ENCODE measurements at places on chromosomes 4 and X. TPM values are rescaled to one million over a fixed set of nuclear protein-coding genes. Genes with fewer than 3 reads are reported as not detected.

DNA sequence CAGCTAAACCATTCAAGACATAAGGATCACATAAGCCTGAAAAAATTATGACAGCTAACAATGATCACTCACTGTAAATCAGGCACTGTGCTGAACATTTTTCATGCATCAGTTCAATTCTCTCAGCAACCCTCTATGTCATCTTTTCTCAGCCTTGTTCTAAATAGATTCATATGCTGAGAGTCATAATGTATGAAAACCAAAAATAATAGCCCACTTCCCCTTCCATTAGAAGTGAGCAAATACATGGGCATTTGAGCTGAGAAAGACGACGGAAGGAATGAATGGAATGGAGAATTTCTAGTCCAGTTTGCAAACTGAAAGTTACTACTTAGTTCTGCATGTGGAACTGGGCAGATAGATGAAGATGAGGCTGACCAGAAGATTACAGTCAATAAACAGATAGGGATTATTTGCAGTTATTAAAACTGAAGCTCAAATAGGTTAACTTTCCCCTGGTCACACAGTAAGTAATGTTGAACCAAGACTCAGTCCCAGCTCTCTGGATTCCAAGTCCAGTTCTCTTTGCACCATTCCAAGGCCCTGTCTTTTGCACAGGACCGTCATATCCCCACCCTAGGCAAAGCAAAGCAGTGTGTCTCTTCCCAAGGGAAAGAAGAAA lies 1.6 kb upstream of the SH3RF1 start:
- no peak for DNase-seq

DNA sequence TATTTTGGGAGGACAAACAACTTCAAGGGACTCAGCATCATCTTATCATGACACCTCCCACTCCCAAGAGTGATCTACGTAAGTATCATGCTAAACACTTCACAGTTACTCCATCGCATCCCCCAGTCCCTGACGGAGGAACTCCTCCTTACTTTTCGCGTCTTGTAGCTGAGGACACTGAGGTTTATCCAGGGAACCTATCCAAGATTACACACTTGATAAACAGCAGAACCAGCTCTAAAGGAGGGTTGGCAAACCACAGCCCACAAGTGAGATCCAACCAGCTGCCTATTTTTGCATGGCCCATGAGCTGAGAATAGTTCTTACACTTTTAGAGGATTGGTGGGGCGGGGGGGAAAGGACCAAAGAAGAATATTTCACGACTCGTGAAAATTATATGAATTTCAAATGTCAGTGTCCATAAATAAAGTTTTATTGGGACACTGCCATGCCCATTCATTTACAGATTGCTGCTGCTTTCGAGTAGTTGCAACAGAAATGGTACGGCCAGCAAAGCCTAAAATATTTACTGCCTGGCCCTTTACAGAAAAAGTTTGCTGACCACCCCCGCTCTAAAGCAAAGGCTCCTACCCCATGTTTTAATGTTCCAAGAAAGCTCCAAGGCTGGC lies 47.8 kb downstream of the SEPSECS start:
- no peak for DNase-seq

DNA sequence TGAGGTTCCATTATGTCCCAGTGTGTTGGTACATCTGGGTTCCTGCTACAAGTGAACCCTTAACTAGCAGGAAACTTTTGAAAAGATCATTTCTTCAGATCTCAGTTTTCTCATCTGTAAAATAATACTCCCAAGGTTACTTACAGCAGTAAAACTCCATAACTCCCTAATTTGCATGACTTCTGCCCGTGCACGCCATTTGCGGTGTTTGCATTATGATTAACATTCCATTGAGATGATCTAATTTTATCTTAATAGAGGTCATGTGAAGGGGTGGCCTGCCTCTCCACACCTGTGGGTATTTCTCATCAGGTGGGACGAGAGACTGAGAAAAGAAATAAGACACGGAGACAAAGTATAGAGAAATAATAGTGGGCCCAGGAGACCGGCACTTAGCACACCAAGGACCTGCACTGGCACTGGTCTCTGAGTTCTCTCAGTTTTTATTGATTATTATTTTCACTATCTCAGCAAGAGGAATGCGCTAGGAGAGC lies 219.8 kb downstream of the TLL1 start:
- no peak for DNase-seq

DNA sequence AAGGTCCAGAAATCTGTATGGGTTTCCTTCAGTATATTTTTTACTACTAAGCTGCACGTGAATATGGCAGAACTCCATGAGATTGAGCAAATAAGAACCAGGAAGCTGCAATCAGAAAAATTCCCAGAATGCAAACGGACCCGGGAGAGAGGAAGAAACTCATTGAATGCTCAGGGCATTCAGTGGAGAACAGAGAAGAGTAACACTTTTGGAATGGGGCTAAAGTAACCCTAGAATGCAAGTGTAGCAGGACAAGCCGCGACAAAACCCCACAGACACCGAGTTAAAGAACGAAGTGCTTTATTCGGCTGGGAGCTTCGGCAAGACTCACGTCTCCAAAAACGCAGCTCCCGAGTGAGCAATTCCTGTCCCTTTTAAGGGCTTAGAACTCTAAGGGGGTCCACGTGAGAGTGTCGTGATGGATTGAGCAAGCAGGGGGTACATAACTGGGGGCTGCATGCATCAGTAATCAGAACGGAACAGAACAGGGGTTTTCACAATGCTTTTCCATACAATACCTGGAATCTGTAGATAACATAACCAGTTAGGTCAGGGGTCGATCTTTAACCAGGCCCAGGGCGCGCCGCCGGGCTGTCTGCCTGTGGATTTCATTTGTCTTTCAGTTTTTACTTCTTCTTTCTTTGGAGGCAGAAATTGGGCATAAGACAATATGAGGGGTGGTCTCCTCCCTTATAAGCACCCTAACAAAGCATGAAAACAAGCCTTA lies 56.4 kb downstream of the RAB28 start:
- no peak for DNase-seq

DNA sequence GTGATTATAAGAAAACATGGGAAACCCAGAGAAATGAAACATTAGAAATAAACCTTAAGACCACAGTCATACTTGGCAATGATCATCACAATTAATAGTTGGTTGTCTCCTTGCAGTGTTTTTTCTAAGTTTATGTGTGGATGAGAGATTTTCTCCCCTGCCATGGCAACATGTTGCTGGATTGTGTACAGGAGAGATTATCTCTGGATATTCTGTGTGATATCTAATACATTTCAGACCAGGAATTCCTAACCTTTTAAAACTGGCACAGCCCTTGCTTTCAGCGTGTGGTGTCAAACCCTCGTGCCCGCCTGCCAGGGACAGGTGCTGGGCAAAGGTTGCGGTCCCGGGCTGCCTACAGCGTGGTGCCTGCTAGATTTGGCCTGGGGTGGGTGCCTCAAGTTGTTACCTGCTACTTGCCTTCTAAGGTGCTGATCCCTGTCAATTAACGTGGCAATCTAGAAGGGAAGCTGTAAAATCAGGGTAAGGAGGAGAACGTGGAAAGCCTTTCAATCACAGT lies 100.5 kb downstream of the TMEM131L start:
- DNase-seq, result no peak

- no peak for DNase-seq
These were observed 62.2 kb upstream of the FRMPD4 start for GRCh38 chrX:12076046-12076445.

The FAT4 gene
- not detected for total RNA-seq

- peak; percentile 29 for DNase-seq
These were observed 5.3 kb downstream of the GAGE10 start for GRCh38 chrX:49308604-49309269.

DNA sequence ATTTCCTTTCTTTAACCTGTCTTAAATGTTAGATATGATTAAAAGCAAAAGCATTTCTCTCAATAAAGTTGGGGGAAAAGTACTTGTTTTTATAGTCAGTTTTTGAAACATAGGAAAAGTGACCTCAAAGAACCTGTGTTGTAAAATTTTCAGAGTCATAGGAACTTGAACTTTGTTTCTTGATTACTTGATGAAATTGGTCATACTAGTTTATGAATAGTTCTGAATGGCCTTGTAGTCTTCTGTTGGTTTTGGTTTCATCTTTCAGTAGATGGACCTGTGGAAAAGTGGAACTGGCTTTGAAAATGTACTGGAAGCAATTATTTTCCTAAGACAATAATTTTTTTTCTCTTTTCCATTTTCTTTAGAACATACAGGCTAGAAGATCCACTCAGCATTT lies 222.2 kb upstream of the NUDT6 start:
- no peak for DNase-seq

DNA sequence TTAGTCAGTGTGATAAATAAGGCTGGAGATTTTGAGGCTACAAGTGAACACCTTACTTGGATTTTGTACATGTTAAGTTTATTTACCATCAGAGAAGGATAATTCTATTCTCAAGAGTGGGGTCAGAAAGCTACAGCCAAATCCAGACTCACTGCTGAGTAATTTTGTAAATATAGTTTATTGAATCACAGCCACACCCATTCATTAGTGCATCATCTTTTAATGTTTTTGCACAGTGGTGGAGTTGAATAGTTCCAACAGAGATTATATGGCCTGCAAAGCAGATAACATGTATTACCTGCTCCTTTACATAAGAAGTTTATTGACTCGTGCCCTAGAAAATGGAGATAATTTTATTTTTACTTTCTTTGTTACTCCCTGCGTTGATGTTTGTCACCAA lies 60.4 kb downstream of the PCDH18 start:
- no peak for DNase-seq

- no peak for DNase-seq
These were observed 330.3 kb downstream of the CBLL2 start for GRCh38 chrX:22603060-22603459.

- no peak for DNase-seq
These were observed 37.7 kb upstream of the KCNIP4 start for GRCh38 chr4:21986307-21986706.

Measured in activated CD4-positive, alpha-beta T cell treated with anti-CD3 and anti-CD28 coated beads for 36 hours (primary cell).